ENCODE measurements at places on chromosomes 2 and 18.
A peak's percentile ranks its signal among the peaks of the same experiment; 100 is the strongest.

- peak; percentile 7 for DNase-seq
Observed at GRCh38 chr18:37294951-37295350, 270.6 kb downstream of the CELF4 start.

- no peak for DNase-seq
Observed at GRCh38 chr2:128090575-128090944, 440 bp upstream of the UGGT1 start.

DNA sequence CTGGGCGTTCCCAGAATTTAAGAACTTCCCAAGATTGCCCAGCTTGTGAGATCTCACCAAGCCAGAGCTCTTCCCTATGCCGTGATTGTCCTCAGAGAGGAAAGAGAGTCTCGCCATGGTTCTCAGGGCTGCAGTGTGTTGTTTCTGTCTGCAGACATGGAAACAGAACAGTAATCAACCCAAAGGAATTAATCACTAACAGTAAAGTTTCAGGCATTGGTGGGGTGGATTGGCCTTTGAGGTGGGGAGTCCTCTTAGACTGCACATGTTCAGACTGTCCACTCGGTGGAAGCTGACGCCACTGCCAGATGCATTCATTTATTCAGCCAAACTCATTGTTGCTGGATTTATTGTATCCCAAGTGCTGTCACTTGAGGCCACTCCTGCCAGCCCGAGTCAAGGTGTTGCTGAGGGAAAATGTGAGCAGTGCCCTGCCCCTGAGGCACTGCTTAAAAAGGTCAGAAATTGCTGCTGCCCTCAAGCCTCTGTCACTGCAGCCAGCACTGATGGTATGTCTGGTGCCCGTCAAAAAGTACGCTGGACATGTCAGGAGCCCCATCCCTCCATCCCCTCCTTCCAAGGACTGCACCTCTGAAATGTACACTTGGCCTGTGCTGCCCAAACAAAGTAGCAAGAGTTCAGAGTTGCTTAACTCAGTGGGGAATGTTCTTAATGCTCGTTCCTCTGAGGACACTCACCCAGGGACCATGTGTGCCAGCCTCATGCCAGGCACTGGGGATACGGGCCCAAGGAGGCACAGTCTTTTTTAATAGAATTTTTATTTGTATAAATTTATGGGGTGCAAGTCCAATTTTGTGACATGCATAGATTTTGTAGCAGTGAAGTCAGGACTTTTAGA lies 201.0 kb downstream of the GLI2 start:
- no peak for DNase-seq

- no peak for DNase-seq
Observed at GRCh38 chr2:73266061-73266901, 18.0 kb downstream of the FBXO41 start.

DNA sequence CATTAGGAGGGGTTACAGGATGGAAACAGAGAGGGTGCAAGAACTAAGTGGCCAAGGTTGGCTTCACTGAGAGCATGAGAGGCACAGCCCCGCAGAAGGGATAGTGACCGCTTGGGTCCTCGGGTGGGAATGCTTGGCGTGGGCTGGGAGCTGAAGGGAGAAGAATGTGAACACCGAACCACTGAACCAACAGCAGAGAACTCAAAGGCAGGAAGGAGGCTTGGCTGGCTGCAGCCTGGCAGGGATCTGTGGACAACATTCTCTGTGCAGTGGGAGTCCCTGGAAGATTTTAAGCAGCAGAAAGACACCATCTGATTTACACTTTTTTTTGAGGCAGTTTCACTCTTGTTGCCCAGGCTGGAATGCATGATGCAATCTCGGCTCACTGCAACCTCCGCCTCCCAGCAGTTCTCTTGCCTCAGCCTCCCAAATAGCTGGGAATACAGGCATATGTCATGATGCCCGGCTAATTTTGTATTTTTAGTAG lies 33.9 kb downstream of the SOWAHC start:
- DNase-seq: peak; percentile 40

DNA sequence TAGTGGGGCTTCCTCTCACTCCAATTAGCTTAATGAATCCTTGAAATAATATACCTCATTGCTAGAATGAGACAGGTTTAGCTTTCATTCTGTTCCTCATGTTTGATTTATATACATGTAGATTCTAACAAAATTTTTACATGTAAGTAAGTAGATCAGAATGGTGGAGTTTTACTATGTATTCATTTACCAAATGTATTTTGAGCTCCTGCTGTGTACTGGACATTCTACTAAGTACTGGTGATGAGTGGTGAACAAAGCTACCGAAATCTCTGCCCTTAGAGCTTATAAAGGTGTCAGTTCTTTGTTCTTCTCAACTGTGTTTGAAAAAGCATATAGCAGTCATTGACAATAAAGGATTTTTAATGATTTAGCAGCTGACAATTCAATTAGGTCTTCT lies 19.7 kb downstream of the MTA3 start:
- DNase-seq: no peak

- no peak for DNase-seq
Observed at GRCh38 chr2:78383576-78383975, 641.9 kb upstream of the REG3G start.

DNA sequence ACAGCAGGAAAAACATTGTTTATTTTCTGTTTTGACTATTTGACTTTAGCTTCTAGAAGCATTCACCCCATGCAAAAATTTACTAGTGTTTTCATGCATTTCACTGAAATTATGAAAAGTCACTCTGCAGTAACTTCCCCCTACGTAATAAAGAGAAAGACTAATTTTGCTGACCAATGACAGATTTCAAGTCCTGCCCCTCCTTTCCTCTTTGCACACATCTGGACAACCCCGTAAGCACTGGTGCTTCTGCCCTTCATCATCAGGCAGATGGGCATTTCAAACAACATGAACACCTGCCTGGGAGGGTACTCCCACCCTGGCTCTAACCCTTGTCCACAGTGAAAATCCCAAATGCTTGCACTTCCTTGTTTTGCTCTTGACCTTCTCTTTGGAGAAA lies 815.0 kb upstream of the ID2 start:
- DNase-seq: no peak

- DNase-seq: no peak
Observed at GRCh38 chr2:158128168-158128973, 26.7 kb downstream of the UPP2 start.

GRCh38 chr2:220966636-220967035 lies 605.5 kb downstream of the EPHA4 start:
- DNase-seq: peak; percentile 83

- DNase-seq: no peak
Observed at GRCh38 chr2:10764096-10764785, 42.8 kb downstream of the ATP6V1C2 start.

DNA sequence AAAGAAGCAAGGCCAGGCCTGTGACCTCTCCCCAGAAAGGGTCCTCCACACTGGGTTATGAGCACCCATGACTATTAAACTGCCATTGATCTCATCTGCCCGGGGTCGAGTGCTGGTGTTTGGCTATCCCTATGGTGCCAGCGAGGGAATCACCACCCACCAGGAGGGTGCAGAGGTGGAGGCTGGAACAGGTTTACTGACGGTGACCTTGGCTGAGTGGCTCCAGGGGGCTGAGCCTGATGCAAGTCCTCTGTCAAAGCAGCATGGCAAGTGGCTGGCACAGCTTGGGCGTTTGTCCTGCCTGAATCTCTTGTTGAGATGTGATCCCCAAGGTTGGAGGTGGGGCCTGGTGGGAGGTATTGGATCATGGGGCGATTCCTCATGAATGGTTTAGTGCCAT lies 196.4 kb upstream of the HDAC4 start:
- DNase-seq: no peak

DNA sequence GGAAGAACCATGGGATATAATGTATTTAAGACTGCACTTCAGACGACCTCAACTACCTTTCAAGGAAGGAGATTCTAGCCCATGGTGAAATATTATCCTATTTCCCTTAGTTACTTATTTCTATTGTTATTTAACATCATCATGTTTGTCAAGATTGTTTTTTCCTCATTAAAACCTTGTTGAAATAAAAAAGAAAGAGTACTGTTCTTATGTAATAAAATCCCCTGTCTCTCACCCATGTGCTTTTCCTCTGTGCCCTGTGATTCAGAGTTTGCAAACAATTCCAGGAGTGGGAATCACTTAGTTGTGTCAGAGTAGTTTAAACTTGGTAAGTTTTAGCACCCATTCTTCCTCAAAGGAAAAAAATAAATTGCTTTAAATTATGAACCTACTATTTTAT lies 43.6 kb downstream of the ERBB4 start:
- DNase-seq: no peak

GRCh38 chr18:26902291-26902690 lies 36.8 kb upstream of the AQP4 start:
- DNase-seq: no peak

DNA sequence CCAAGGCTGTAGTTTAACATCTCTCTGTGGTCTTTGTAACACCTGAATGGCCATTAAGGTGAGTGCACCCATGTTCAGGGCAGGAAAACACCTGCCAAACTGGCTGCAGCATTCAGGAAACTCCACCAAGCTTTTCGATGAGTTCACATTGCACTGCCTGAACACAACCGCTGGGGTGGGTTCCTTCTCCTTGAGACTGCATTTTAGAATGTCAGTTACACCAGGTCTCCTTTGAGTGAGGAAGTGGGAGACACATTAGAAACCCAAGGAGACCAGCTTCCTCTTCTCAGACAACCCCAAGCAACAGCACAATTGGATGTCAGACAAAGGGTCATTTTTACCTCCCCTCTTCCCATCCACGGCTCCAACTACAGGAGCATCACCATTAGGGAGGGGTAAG lies 35.2 kb downstream of the CYRIA start:
- DNase-seq: no peak

- DNase-seq: no peak
Observed at GRCh38 chr2:85436836-85437487, 18.4 kb downstream of the SH2D6 start.

DNA sequence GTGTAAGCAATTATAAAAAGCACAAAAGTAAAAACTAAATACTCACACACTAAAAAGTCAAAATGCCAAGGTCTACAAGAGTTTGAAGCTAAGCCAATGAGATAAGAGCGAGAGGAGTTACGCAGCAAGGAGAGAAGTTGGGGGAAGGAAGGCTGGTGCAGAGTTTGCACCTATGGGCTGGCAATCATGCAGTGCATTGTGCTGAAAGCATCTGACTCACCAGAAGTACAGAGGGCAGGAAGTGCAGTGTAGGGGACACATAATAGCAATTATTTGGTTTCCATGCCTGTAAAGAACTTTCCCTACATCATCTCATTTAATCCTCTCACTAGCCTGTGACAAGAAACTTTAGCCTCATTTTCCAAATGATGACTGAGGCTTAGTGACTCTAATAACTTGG lies 142.7 kb upstream of the KYNU start:
- DNase-seq: peak; percentile 14

DNA sequence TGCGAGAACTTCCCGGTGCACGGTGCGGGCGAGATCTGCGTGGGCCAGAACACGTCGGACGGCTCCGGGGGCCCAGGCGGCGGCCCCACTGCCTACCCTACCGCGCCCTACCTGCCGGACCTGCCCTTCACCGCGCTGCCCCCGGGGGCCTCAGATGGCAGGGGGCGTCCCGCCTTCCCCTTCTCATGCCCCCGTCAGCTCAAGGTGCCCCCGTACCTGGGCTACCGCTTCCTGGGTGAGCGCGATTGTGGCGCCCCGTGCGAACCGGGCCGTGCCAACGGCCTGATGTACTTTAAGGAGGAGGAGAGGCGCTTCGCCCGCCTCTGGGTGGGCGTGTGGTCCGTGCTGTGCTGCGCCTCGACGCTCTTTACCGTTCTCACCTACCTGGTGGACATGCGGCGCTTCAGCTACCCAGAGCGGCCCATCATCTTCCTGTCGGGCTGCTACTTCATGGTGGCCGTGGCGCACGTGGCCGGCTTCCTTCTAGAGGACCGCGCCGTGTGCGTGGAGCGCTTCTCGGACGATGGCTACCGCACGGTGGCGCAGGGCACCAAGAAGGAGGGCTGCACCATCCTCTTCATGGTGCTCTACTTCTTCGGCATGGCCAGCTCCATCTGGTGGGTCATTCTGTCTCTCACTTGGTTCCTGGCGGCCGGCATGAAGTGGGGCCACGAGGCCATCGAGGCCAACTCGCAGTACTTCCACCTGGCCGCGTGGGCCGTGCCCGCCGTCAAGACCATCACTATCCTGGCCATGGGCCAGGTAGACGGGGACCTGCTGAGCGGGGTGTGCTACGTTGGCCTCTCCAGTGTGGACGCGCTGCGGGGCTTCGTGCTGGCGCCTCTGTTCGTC lies 1.7 kb downstream of the FZD7 start:
- peak; percentile 75 for DNase-seq

DNA sequence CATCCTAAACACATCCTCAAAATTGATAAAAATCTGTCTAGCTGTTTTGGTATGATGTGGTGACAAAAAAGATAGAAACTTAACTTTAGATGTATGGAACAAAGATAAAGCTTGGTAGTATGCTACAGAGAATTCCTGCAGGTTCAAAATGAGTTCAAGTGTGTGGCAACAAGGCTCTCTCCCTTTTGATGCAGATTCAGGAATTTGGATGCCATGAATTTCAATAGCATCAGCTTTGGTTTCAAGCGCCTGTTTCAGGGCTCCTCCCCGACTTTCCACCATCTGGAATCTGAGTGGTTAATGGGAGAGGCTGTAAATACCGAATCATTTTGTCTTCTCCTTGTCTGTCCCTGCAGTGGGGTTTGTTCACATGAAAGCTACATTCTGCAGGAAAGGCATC lies 180.6 kb downstream of the MTX2 start:
- DNase-seq: no peak

DNA sequence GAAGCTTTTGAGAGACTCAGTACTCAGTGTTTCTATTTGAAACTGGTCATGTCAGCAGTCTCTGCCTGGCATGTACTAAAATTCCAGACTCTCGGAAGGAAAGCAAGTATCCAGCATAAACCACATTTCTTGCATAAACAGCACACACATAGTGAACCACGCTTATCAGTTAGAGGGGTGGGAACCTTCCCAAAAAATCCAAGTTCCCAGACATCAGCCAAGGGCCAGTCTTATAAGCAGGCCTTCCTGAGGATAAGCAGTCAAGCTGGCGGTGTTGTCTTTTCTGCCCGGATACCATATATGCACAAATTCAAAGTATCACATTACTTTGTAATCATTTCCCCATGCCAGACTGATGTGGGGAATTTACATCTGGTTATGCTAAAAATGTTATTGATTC lies 73.6 kb downstream of the ST6GAL2 start:
- DNase-seq: peak; percentile 6

DNA sequence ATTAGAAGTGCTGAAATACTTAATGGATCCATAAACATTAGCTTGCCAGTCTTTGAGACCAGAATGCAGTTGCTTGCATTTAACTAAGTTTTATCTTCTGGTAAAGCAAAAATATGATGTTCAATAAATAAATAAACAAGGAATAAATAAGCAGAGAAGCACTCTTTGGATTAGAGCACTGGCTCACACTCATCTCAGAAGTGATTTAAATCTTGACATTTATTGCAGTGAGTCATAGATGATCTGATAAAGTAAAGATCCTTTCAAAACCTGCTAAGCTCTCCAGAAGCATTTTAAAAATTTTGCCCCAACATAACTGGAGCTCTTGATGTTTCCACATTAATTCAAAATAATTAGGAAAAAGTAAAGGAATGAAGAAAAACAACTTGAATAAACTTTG lies 66.8 kb downstream of the KYNU start:
- DNase-seq: peak; percentile 73

- no peak for DNase-seq
Observed at GRCh38 chr2:238645095-238645494, 202.8 kb upstream of the TWIST2 start.
